ENCODE measurements at places on chromosomes 4 and X.

GRCh38 chr4:130257271-130257670 lies 1161.3 kb downstream of the C4orf33 start:
- DNase-seq: no peak

GRCh38 chrX:132802033-132802432 lies 156.4 kb downstream of the HS6ST2 start:
- DNase-seq: no peak

DNA sequence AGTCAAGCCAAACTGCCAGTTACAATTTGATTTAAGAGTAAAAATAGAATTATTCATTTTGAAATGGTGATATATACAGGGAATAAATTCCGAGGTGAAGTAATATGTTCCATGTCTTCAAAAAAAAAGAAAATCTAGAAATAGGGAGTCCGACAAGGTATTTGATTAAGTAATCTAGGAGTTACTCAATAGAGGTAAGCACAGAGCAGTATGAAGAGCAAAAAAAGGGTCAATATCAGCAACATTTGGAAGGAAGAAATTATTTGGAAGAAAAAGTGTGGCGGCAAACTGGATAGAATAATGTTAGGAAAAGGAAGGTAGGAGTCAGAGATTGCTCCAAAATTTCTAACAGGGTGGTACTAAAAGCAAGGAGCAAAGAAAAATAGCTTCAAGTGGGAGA lies 113.7 kb upstream of the BMP3 start:
- no peak for DNase-seq

DNA sequence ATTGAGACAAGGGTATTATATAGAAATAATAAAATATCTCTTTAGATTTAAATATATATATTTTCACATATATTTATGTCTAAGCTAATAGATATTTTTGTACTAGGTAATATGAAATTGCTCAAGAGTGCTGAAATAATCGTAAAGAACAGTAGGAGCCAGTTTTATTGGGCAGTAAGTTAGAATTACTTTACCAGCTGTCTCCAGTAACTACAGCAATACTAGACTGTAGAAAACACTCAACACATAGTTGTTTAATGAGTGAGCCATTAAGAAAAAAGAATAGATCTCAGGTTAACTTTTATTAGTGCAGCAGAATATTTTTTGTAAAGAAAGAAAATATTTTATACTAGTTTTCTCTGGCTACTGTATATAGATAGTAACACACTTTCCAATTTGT lies 715.2 kb downstream of the TRIML1 start:
- no peak for DNase-seq

GRCh38 chr4:3688018-3688998 lies 77.9 kb upstream of the ADRA2C start:
- no peak for DNase-seq

Data from activated CD4-positive, alpha-beta T cell treated with anti-CD3 and anti-CD28 coated beads, Interleukin-2, amount 50 U/mL, for 16 hours (primary cell).